SK-N-MC (cell line): ENCODE measurements at places on chromosomes 3 and 15.

- no peak for DNase-seq
Measured at GRCh38 chr3:127165694-127166485, 27.0 kb upstream of the PRR23E start.

DNA sequence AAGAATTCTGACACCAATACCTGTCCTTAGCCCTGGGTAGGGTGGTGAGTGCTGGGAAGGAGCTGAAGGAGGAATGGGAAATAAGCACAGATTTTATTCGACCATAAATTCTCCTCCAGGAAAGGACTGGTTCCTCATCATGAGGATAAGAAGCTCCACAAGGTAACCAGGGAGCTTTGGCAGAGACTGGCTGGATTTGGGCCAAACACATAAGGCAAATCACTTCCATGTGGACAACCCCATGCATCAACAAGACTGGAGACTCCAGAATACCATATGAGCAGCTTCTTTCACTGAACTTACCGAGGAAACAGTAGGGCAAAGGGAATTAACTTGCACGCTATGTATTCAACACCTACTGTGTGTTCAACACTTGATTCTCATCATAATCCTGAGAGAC lies 312.5 kb downstream of the NTRK3 start:
- DNase-seq: no peak

GRCh38 chr15:70385711-70386110 lies 288.0 kb upstream of the TLE3 start:
- no peak for DNase-seq

DNA sequence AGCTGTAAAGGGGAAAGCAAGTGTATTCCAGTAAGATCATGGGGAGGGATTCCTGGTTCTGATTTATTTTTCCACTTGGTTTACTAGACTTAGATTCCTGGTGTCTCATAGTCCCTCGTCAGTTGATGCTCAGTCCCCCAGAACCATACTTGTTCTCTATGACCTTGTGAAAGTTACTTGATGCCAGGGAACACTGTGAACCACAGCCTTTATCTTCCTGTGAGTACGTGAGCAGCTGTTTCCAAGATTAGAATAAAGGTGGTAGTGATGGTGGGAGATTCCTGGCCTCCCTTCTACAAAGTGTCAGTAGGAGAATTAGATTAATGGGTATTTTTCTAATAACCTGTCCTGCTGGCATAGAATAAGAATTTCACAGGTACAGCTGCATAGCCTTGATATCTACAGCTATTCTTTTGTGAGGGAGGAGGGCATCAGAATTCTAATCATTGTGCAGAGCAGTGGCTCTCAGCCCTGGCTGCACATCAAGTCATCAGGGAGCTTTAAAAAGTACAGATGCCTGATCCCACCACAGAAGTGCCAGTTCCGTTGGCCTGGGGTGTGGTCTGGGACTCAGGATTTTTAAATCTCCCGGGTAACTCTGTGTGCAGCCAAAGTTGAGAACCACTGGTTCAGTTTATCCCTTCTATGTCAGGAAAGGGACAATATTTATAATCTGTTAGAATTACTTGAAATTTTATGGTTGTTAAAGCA lies 20.0 kb downstream of the GPD1L start:
- no peak for DNase-seq

DNA sequence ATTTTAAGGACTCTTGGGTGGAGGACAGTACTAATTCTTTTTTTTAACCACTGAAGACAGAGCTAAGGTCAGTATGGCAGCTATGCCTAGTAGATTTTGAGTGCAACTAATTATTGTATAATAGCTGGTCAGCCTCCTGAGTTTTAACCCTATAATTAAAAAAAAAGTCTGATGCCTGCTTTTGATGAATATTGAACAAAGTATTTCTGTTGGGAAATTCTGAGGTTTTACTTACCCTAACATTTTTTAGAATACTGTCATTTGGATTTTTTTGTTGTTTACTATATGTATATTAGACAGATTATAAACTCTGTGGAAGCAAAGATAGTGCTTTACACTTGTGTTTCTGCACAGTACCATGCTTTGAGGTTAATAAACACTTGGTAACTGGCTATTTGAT lies 20.8 kb downstream of the TCF12 start:
- DNase-seq: no peak

GRCh38 chr3:11624161-11624560 lies 19.6 kb downstream of the VGLL4 start:
- no peak for DNase-seq

- DNase-seq: no peak
Measured at GRCh38 chr15:90337256-90337655, 14.8 kb upstream of the ZNF774 start.

DNA sequence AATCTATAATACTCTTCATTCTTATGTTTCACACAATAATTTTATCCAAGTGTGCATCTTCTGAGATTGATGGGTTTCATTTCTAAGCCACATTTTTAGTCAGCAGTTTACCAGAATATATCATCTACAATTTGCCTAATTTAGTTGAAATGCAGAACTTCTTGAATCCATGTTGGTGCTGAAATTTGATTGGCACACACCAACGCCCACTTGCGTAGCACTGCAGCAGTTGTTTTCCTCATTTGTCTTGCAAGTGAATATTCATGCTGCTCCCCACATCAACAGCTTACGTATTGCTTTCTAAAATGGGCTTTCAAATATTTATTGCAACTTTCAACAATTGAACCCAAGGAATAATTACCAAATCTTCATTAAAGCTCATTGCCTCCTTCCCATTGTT lies 87.8 kb upstream of the CTDSPL start:
- no peak for DNase-seq

DNA sequence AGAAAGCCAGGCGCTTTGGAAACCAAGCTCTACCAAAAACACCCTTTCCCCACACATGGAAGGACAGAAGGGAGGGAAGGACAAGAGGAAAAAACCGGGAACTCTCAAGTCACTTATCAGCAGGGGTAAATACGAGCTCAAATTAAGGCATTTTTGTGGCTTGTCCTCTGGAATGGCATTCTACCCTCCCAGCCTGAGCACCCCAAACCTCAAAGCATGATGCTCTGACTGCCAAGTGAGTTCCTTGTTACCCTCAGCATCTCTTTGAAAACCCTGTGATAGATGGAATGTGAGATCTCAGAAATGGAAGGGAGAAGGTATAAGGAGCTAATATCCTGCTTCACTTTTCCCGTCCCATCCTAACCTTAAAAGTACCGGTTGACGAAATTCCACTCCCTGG lies 8.1 kb upstream of the CSPG5 start:
- DNase-seq: no peak

DNA sequence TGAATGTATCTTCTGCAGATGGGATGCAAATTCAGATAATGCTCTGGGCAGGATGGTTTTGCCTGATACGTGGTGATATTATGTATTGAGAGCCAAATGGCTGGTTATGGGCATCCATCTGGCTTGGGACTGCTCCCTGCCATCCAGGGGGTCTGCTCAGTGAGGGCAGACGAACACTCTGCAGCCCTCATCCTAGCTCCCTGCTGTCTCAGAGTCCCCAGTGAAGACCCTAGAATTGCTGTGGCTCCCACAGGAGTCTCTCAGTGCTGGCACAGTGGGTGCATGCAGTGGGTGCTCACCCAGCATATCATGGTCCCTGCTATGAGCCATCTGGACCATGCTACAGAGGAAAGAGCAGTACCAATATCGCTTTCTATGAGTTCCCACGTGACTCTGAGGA lies 10.3 kb downstream of the CX3CR1 start:
- DNase-seq: no peak

- DNase-seq: no peak
Measured at GRCh38 chr15:100809151-100809550, 70.5 kb upstream of the ALDH1A3 start.

GRCh38 chr3:195666-196065 lies 897 bp upstream of the CHL1 start:
- no peak for DNase-seq

DNA sequence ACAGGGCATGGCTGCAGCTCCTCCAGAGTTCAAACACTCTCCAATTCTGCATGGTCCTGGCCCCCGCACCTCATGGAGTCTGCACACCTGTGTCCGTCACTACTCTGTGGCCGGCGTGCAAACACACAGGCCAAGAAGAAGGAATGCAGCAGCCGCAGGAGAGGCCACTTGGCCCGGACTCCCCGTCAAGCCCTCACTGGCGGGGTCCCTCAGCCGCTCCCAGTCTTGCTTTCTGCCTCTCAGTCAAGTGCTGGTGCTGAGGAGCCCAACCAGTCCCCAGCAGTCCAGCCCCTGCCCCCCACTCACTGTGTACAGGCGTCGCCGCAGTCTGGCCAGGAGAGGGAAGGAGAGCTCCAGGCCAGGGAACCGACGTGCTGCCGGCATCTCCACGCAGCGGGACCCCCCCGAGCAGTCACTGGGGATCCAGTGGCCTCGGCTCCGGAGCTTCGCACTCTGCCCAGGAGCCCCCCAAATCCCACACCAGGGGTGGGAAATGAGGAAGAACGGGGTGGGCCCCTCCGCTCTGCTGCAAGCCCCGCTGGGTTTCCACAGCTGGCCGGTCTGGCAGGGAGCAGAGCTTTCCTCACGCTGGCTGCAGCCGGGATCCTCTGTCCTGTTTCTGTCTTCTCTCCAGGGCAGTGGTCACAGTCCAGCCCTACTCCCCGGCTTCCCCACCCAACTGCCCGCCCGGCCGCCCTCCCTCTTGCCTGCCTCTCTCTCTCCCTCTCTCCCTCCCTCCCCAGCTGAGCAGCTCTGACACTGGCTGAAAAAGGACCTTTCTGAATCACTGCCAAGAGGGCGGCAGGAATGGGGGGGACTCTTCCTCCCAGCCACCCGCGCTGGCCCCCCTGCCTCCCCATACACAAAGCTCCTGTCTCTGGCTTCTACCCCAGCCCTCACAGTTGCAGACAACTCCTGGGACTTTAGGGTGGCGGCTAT lies 16.0 kb downstream of the TNK2 start:
- no peak for DNase-seq

- no peak for DNase-seq
Measured at GRCh38 chr3:151576511-151577137, 115.8 kb upstream of the IGSF10 start.

DNA sequence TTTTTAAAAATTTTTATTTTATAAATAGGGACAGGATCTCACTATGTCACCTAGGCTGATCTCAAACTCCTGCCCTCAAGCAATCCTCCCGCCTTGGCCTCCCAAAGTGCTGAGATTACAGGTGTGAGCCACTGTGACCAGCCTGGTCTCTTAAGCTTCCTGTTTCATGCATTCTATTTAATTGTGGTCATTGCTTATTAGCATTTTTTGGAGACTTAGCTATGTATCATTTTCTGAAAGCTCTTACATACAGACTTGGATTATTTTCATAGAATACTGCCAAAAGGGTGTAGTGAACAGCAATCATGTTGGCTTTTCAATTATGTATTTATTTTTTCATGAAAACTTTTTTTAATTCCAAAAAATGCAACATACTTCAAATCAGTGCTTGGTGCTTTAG lies 51.5 kb upstream of the DCUN1D1 start:
- DNase-seq: no peak

DNA sequence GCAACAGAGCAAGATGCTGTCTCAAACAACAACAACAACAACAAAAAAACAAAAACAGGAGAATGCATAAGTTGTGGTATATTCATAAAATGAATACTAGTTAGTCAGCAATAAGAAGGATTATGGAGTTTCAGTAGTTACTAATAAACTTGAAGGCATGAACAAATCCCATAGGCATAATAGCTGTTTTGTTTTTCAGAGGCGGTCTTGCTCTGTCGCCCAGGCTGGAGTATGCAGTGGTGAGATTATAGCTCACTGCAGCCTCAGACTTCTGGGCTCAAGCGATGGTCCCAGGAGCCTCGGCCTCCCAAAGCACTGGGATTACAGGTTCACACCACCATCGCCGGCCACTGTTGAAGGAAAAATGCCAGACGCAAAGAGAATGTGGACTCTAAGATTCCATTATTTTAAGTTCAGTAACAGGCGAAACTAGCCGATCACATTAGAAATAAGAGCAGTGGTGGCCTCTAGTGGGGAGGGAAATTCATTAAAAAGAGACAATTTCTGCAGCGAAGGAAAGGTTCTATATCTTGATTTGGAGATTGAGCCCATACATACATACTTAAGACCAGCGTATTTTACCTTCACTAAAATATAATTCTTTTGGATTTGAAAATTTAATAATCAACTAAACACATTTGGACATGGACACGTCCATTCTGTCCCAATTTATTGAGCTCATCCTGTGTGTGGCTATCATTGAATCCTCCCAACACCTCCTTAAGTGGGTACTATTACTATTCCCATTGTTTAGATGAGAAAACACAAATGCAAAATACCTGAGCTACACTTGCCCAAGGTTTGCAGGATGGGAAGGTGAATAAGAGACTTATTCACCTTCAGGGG lies 27.4 kb upstream of the HDAC11 start:
- no peak for DNase-seq

DNA sequence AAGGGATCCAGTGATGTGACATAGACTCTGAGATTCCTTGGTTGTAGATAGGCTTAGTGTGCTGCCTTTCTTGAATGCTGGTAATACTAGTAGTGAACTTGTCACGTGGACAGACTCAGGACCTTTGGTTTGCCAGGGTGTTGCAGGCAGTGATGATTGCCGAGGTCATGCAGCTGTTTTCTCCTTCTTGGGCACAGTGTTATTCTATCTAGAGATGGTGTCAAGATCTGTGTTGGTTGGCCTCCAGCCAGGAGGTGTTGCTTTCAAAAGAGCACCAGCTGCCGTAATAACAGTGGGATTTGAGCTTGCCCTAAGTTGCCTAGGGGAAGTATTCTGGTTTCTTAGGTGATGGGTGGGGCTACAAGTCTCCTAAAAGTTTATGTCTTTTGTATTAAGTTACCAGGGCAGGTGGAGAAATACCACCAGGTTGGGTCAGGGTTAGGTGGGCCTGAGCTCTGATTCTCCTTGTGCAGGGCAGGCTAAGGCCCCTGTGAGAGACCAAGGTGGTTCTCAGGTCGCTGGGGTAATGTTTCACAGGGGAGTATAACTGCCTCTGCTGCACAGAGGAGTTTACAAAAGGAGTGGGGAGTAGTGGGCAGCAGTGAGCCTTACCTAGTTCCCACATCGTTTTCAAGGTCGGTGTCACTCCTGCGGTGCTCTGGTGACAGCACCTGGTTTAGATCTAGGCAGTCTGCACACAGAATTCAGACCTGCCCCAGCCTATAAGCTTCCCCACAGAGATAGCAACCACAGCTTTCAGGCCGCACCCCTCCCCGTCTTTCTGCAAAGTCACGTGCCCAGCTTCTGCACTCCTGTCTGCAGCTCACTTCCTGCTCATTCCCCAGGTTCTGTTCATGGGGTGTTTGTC lies 350.3 kb downstream of the DOCK3 start:
- no peak for DNase-seq

DNA sequence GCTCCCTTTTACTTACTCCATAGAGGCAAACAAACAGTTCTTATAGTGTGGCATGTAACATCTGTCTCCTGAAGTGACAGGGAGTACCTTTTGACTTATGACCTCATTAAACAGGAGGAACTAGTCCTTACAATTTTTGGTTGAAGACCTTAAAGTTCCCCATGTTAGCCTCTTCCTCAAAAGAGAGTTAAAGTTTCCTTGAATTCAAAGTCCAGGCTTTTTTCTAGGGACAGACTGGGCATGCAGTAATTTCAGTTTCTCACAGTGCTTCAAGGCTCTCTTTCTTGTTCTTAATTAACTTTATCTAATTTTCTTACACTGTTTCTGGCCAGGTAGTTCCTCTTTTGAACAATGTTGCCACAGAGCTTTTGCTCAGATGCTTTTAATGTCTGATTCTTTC lies 12.1 kb downstream of the GOLM2 start:
- no peak for DNase-seq
